ENCODE measurements at places on chromosomes 2 and 18. TPM values are rescaled to one million over a fixed set of nuclear protein-coding genes. Genes with fewer than 3 reads are reported as not detected.
A peak's percentile ranks its signal among the peaks of the same experiment; 100 is the strongest.

DNA sequence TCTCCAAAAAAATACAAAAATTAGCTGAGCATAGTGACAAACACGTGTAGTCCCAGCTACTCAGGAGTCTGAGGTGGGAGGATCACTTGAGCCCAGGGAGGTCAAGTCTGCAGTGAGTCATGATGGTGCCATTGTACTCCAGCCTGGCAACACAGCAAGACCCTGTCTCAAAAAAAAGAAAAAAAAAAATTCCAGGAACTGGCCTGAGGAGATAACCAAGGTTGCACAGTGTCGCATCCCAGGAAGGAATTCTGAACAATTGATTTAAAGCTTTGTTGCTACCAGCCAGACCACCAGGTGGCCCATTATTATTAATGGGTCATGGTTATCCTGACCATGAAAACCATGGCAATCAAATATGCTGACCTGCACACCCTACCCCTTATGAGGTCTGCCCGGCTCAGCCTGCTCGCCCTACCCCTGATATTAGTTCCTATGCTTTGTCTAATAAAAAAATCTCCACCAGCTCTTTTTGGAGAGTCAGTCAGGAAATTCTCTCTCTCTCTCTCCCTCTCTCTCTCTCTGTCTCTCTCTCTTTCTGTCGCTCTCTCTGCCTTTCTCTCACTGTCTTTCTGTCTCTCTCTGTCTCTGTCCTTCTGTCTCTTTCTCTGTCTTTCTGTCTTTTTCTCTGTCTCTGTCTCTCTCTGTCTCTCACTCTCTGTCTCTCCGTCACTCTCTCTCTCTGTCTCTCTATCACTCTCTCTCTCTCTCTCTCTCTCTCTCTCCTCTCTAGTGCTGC is 73.7 kb downstream of the NCAPH start:
- H3K36me3 ChIP-seq, result no peaks in the 10 kb centered on the region
- H3K27ac ChIP-seq, result no peak overlapping the region
- no peak overlapping the region for H3K4me3 ChIP-seq
- DNase-seq, result no peak
- peaks cover 3% of the 10 kb centered on the region for H3K4me1 ChIP-seq

Gene CTAGE1
- total RNA-seq, result not detected

GRCh38 chr18:72830109-72830508 is 37.7 kb downstream of the NETO1 start:
- no peak overlapping the region for H3K4me3 ChIP-seq
- H3K4me1 ChIP-seq, result no peaks in the 10 kb centered on the region
- DNase-seq, result no peak
- no peaks in the 10 kb centered on the region for H3K36me3 ChIP-seq
- H3K27ac ChIP-seq, result no peak overlapping the region
- no peaks in the 10 kb centered on the region for H3K27me3 ChIP-seq

GRCh38 chr18:8754995-8755960 is 49.9 kb downstream of the MTCL1 start:
- no peaks in the 10 kb centered on the region for H3K36me3 ChIP-seq
- H3K27me3 ChIP-seq, result no peaks in the 10 kb centered on the region
- no peak for DNase-seq

DNA sequence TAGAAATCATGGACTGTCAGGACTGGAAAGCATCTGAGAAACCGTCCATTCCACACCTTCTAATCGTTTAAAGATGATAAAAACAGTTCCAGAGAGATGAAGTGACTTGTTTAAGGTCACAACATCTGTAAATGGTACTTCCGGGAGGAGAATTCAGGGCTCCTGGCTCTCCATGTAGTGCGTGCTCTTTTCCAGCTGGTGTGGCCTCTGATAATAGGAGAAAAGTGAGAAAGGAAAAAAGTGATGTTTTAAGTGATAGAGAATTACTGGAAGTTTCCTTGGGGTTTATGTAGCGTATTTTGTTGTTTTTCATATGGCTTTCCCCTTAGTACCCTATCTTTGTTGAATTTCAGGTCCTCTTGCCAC is 663 bp downstream of the C2orf49 start:
- H3K4me3 ChIP-seq, result peak overlapping the region; percentile 96
- H3K27me3 ChIP-seq, result no peaks in the 10 kb centered on the region
- H3K4me1 ChIP-seq, result peaks cover 20% of the 10 kb centered on the region
- H3K36me3 ChIP-seq, result peaks cover 31% of the 10 kb centered on the region

Gene LHCGR
- total RNA-seq, result not detected

Gene ADGRF3
- total RNA-seq, result under 0.01 TPM

DNA sequence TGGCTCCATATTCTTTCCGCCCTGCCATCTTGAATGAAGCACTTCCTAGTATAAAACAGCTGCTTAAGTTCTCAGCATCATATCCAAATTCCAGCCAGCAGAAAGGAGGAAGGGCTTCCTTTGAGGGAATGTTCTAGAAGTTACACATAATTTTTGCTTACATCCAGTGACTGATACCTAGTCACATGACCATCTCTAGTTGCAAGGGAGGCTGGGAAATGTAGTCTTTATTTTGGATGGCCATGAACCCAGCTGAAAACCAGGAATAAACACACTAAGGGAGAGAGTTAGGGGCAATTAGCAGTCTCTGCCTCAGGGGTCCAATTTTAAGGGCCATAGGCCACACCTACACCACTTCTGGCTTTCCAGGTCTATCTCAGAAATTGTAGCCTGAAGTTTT is 57.8 kb upstream of the LMAN1 start:
- no peak overlapping the region for H3K27ac ChIP-seq
- H3K36me3 ChIP-seq, result no peaks in the 10 kb centered on the region
- H3K4me3 ChIP-seq, result no peak overlapping the region

DNA sequence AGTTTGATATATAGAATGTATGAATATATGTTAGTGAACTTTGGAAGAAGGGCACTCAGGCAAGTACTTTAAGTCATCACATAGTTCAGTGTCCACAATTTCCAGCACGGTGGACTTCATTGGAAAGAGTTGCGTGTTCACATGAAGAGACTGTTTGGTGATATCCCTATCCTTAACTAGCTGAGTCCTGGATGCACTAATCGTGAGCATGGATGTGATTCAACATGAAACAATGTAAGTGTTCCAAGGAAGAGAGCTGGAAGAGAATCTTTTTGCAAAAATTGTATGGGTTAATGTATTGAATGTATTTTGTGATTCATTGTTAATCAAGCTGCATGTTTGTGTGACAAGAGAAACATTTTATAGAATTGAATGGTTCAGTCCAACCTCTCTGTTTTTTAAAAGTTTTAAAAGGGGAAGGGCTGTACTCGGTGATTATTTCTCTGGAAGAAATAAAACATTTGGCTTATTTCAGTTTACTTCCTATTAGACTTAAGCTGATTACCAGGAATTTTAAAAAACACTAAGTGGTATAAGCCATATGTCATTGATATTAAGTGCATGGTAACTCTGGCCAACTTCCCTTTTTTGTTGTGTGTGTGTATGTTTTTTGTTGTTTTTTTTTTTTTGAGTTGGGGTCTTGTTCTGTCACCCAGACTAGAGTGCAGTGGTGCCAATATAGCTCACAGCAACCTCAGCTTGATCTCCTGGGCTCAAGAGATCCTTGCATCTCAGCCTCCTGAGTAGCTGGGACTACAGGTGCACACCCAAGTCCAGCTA is 8.6 kb downstream of the XRCC5 start:
- no peak overlapping the region for H3K27ac ChIP-seq
- no peaks in the 10 kb centered on the region for H3K27me3 ChIP-seq
- H3K36me3 ChIP-seq, result peaks cover 88% of the 10 kb centered on the region
- peaks cover 16% of the 10 kb centered on the region for H3K4me1 ChIP-seq
- no peak for DNase-seq

DNA sequence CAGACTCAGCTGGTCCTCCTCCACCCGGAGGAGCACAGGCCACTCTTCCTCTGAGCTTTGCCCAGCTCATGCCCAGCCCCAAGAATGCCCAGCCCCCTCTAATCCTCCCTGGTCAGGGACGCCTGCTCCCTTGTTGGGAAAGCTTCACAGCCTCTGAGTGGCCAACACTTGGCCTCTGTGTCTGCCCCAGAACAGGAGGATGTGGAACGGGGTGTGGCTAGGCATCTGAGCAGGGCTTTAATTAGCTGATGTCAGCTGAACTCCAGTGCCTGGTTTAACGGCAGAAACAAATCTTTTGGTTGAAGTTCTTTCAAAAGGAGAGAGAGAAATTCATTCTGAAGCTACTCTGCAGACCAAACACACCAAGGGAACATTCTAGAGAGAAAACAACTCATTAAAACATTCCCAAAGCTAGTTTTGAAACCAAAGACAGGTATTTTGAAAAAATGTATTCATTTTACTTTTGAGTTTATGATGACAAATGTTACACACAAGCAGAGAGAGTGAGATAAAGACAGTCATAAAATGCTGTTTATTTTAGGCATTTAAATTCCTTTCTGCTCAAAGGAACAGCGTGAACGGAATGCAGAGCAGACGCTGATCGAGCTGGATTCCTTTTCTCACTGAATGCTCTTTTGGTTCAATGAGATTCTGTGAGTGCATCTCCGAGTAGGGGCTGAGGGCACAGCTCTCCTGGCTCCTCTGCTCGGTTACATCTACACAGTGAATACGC is 63.8 kb downstream of the RTP5 start:
- H3K4me3 ChIP-seq, result no peak overlapping the region
- H3K27me3 ChIP-seq, result no peaks in the 10 kb centered on the region
- H3K4me1 ChIP-seq, result peaks cover 17% of the 10 kb centered on the region
- H3K36me3 ChIP-seq, result no peaks in the 10 kb centered on the region
- H3K27ac ChIP-seq, result no peak overlapping the region

DNA sequence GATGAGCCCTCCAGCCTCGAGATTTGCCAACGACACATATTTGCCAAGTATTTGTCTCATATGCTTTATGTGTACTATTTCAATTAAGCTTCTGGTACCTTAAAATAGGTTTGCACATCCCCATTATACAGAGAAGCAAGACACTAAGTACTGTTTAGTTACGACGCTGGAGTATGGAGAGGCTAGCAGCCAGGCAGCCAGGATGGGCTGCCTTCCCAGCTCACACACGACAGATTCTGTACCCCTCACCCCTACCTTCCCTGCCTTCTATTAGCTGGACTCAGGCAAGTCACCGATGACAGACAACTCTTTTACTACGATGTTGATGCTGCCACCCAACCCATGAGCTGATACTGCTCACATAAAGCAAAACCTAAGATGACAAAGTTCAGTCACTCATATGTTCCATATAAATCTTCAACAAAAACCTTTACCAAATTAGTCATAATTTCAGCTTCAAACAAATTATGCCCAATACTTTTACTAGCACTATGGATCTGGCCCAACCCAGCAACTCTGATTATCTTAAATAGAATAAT is 17.0 kb downstream of the PDIA6 start:
- H3K27me3 ChIP-seq, result no peaks in the 10 kb centered on the region
- peaks cover 80% of the 10 kb centered on the region for H3K36me3 ChIP-seq
- H3K4me3 ChIP-seq, result no peak overlapping the region
- H3K4me1 ChIP-seq, result no peaks in the 10 kb centered on the region
- no peak overlapping the region for H3K27ac ChIP-seq

Gene SERPINB10
- total RNA-seq, result 0.29 TPM

Gene BBS5
- 5.8 TPM for total RNA-seq

DNA sequence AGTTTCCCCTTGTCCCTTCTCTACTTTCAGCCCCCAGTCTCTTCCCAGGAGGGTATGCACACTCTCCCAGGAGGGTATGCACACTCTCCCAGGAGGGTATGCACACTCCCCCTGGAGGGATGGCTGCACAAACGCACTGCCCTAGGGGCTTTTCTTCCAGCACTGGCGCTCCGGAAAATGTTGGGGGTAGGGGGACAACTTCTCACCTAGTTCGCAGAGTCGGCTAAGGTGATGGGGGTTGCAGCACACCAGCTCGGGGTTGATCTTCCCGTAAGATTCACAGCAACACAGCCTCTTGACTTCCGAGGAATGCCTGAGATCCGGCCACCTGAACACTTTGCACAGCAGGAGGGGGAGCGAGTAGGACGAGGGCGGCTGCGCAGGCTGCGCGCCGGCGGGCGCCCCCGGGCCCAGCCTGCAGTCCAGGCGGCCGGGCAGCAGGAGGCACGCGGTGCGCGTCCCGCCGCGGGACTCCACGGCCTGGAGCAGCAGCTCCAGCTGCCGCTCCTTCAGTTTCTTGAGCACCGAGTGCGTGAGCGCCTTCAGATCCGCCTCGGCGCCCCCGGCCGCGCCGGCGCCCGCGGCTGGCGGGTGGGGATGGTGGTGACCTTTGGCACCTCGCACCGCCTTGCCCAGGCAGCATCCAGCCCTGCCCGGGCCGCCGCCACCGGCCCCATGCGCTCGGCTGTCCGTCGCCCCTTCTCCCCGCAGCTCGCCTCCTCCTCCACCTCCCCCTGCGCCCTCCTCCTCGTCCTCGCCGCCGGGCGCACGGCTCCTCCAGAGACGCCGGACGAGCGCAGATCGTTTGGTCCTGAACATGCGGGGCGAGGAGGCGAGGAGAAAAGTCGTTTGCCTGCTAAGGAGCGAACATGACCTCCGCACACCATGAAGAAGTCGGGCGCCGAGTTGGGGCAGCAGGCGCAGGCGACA is 894 bp downstream of the SMAD7 start:
- DNase-seq, result peak; percentile 83
- peaks cover 43% of the 10 kb centered on the region for H3K36me3 ChIP-seq

GRCh38 chr2:208142240-208142924 is 3.6 kb downstream of the CRYGB start:
- H3K4me1 ChIP-seq, result no peaks in the 10 kb centered on the region
- H3K27ac ChIP-seq, result no peak overlapping the region
- no peaks in the 10 kb centered on the region for H3K36me3 ChIP-seq
- no peak overlapping the region for H3K4me3 ChIP-seq

DNA sequence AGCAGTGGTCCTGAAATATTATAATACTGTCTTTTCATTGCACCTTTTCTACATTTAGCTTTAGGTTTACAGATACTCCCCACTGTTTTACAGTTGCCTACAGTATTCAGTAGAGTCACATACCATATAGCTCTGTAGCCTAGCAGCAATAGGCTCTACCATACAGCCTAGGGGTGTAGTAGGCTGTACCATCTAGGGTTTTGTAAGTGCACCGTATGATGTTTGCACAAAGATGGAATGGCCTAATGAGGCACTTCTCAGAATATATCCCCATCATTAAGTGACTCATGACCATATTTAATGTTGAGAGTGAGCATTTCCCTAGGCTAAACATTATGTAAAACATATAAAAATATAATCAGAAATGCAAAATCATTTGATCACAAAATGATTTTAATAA is 511.3 kb upstream of the RAB12 start:
- no peak overlapping the region for H3K27ac ChIP-seq
- no peak overlapping the region for H3K4me3 ChIP-seq
- DNase-seq, result no peak
- no peaks in the 10 kb centered on the region for H3K4me1 ChIP-seq
- H3K27me3 ChIP-seq, result no peaks in the 10 kb centered on the region
- peaks cover 4% of the 10 kb centered on the region for H3K36me3 ChIP-seq

- H3K27ac ChIP-seq, result peak overlapping the region; percentile 42
- peak overlapping the region; percentile 75 for H3K4me3 ChIP-seq
- H3K4me1 ChIP-seq, result peaks cover 22% of the 10 kb centered on the region
- H3K27me3 ChIP-seq, result no peaks in the 10 kb centered on the region
- peak; percentile 96 for DNase-seq
Observed at GRCh38 chr2:172106108-172106961, 3.6 kb upstream of the DLX2 start.

GRCh38 chr2:120032297-120032696 is 19.4 kb downstream of the EPB41L5 start:
- no peak for DNase-seq
- H3K36me3 ChIP-seq, result no peaks in the 10 kb centered on the region
- H3K4me3 ChIP-seq, result no peak overlapping the region
- no peaks in the 10 kb centered on the region for H3K4me1 ChIP-seq
